ENCODE measurements at places on chromosomes 5 and 9.

GRCh38 chr5:55051357-55051756 lies 27.3 kb downstream of the GZMK start:
- no peak for DNase-seq

DNA sequence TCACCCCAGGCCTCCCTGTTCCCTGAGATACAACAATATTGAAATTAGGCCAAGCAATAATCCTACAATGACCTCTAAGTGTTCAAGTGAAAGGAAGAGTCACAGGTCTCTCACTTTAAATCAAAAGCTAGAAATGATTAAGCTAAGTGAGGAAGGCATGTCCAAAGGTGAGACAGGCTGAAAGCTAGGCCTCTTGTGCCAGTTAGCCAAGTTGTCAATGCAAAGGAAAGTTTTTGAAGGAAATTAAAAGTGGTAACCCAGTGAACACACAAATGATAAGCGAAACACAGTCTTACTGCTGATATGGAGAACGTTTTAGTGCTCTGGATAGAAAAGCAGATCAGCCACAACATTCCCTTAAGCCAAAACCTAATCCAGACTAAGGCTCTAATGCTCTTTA lies 39.8 kb downstream of the PTAR1 start:
- no peak for DNase-seq

- no peak for DNase-seq
Measured at GRCh38 chr5:68459093-68459809, 243.7 kb downstream of the PIK3R1 start.

GRCh38 chr9:116468793-116469527 lies 218.1 kb upstream of the TRIM32 start:
- DNase-seq: no peak

GRCh38 chr5:92371889-92372235 lies 988.7 kb upstream of the ARRDC3 start:
- no peak for DNase-seq

- DNase-seq: no peak
Measured at GRCh38 chr9:38026021-38026809, 42.8 kb downstream of the SHB start.

DNA sequence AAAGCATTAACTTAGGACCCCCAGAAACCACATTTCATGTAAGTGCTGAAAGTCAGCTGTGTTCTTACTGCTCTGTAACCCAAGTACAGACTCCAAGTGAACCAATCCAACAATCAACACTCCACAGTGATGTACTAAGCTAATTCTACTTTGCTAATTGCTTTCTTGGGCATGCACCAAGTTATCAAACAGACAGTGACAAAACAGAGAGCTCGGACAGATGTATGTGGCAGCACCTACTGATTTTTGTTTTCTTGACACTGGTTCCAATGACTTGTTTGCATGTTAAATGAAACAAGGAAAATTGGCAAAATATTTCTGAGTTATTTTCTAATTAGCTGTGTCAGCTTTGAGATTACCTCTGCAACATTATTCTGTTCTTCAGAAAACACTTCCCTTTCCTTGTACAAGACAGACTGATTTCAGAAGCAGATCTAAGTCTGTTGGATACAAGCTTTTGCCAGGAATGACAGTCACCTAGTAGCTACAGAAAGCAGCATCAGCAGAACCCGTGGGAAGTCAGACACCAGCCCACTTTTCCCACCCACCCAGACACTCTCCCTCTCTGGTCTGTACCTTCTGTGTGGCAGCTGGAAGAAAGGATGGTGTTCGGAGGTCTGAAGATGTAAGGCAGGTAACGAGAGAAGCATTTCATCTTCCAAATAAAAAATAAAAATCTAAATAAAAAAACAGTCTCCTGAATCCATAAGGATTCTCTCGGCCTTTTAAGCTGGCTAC lies 176.7 kb upstream of the PPP2R2B start:
- no peak for DNase-seq

DNA sequence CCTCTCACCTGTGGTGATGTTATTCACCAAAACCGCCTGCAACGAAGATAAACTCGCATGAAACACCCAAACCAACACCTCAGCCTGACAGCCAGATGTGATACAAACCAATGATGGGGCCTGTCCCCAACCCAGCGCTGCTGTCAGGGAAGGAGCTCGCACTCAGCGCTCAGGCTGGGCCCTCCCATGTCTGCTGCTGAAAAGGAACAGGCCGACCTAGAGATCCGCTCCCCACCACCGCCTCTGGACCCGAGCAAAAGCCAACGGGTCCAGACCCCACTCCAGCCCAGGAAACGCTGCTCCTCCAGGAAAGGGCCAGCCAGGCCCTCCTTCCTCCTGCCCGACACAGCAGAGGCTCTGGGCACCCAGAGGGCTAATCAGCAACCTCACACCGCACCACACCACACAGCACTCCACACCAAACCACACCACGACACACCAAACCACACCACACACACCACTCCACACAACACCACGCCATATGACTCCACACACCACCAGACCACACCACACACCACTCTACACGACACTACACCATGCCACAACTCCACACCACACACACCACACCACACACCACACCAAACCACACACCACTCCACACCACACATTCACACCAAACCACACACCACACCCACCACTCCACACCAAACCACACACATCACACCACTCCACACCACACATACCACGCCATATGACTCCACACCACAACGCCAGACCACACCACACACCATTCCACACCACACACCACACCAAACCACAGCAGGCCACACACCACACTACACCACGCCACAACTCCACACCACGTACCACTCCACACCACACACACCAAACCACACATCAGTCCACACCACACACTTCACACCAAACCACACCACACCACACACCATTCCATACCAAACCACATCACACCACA lies 46.5 kb downstream of the GOLM1 start:
- DNase-seq: no peak

GRCh38 chr5:98902733-98903132 lies 26.1 kb downstream of the CHD1 start:
- DNase-seq: no peak

DNA sequence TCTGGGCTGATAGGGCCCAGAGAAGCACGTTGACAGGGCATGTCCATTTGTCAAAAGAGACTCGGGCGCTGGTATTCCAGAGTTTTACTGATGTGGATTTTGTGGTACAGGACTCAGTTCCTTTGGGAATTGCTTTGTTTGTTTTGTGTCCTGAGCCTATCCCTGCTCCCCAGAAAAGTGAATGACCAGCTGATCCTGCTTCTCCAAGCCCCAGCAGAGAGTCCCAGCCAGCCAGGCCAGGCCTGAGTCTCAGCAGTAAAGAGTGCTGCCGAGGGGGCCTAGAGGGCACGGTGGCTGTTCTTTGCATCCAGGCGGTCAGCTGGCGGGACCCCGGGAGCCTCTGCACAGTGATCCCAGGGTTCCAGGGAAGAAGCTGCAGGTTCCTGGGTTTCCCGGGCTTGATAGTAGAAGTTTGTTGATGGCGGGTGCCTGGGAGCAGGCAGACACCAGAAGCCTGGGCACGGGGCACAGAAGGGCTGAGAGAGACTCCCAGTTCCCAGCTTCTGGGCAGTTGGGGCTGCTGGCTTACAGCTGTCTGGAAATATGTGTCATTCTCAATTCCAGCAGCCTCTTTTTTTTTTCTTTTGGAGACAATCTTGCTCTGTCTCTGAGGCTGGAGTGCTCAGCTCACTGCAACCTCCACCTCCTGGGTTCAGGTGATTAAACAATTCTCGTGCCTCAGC lies 8.7 kb downstream of the PRDM12 start:
- no peak for DNase-seq

DNA sequence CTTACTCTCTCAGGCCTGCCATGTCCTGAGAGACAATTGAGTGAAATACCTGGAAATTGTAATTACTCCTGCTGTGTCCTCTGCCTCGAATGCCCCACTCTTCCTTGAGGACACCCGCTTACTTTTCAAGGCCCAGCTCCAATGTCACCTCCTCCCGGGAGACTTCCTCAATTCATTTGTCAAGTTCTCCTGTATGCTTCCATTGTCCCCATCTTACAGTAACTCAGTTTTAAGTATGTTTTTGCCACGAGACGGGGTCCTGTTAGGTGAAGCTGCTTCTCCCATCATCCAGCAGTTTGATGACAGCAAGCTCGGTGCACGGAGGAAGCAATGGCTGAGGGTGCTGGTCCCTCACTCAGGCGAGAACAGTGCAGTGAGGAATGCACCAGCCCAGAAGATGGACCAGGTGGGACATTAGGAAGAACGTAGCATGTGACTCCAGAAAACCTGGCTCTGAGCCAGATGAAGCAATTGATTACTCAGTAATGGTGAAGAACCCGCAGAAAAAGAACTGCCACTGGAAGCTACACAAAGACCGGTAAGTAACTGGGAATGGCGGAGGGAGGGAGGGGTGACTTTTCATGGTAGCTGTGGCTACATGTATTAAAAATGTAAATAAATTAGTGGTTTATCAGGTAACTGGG lies 274.8 kb downstream of the DENND1A start:
- no peak for DNase-seq

DNA sequence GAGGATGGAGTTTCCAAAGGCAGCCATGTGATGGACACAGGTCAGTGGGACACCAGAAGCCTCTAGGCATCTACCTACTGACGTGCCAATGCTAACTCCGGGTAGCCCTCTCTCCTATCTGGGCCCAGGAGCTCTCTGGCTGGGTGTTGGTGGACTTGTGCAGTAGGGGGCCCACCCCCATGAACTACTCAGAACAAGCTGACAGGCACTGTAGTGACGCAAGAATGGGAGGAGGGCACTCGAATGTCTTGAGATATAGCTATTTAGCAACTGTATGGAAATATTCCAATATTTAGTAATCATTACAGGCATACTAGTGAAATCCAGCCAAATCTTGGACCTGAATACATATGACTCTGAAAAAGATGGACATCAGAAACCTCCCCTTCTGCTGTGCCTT lies 5.7 kb upstream of the DOCK2 start:
- DNase-seq: no peak

DNA sequence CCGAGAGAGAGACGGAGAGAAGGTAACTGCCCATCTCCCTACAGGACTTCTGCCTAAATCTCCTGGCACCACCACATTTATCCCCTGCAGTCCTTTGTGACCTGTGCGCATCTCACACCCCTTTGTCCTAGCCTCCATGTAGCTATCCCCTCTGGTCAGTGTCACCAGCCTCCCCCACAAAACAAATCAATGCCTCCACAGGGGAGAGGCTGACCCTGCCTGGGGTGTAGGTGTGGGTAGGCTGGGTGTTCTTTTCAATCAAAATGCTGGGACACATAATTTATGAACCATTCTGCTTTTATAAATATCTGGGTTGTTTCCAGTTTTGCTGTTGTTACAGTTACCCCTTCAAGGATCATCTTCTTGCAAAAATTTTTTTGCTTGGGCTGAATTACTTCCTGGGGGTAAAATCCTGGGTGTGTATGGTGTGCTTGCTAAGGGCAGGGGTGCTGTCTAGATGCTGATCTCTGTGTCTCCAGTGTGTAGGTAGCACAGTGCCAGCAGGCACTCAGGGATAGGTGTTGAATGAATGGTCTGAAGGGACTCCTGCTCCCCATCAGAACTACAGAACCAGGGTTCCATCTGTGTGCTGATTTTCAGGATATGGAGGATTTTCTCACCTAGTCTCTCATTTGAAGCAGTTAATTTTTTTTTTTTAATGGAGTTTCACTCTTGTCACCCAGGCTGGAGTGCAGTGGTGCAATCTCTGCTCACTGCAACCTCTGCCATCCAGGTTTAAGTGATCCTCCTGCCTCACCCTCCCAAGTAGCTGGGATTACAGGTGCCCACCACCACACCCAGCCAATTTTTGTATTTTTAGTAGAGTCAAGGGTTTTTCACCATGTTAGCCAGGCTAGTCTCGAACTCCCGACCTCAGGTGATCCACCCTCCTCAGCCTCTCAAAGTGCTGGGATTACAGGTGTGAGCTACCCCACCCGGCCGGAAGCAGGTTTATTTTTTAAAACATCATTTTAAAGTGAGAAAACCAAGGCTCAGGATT lies at the start of gene GARIN3:
GARIN3 (minus strand) TSS at position 51 of the 1,000 bp plus-strand sequence. CDS start 96 bp downstream, outside the sequence.
- no peak for DNase-seq

- DNase-seq: no peak
Measured at GRCh38 chr5:128002425-128002824, 81.1 kb upstream of the SLC12A2 start.

GRCh38 chr5:9363026-9363425 lies 182.8 kb downstream of the SEMA5A start:
- DNase-seq: no peak

GRCh38 chr9:10212702-10213101 lies 400.1 kb downstream of the PTPRD start:
- DNase-seq: no peak

DNA sequence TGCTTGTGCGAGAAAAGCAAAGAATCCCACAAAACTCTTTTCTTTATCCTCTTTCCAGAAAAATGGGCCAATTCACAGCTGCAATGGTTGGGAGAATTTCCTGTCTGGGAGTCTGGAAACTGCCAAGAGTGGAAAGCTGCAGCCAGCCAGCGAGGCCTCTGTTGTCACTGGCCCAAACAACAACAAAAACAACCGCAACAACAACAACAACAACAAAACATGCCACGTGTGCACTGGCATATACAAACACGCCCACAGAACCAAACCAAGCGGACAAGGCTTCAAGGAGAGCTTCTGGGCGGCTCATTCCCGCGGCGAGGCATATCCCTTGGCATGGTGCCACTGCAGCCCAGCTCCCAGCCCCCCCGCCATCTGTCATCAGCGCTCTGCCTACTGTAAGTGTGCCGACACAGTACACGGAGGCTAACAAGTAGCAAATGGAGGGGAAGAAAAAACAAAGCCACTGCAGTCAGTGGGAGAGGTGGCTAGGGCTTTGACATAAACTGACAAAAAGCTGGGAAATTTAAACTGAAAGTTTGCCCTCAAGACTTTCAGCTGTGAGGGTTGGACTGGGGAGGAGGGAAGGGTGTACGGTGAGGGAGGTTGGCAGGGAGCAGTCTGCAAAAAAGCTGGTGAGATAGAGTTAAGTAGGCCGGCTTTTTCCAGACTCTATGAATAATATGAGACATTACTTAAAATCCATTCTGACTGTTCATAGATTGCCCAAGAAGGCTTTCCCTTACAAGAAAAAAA lies 165.0 kb upstream of the ZNF462 start:
- no peak for DNase-seq

GRCh38 chr9:32701321-32702022 lies 66.0 kb upstream of the TAF1L start:
- no peak for DNase-seq

GRCh38 chr9:35164711-35165110 lies 2.9 kb downstream of the UNC13B start:
- DNase-seq: no peak

DNA sequence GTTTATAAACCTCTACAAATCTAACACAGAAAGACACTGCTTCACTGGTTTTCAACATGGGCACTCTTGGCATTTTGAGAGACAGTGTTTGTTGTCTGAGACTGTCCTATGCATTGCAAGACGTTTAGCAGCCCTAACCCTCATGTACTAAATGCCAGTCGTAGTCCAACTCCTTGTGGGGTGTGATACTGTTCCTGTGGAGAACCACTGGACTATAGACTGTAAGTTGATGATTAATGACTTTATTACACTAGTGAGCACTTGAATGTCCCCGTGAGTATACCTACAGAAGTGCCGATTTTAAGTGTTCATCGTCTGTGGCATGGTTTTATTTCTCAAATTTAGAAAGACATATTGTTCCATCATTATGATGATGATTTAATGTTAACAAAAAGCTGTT lies 46.2 kb downstream of the RECK start:
- no peak for DNase-seq

- DNase-seq: no peak
Measured at GRCh38 chr5:127754706-127755105, 51.5 kb downstream of the CCDC192 start.
